NCI-H2107 (cell line): ENCODE measurements at places on chromosomes 16 and 17.

DNA sequence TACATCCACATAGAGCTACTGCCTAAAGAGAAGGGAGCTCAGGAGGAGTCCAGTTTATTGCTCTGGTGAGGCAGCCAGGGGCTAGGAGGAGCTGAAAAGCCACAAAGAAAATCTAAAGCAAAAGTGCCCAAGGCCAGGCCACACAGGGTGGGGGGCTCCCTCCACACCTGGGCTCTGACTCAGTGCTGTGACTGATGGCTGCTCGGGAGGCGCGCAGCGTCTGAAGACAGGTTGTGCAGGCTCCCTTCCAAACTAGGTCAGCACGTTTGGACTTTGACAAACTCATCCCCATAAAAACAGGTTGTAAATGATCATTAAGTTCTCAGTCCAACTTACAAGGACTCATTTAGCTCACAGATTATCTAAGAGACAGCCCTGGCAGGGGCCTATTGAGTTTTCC, 22.2 kb upstream of the LCMT1 start:
- DNase-seq = no peak

DNA sequence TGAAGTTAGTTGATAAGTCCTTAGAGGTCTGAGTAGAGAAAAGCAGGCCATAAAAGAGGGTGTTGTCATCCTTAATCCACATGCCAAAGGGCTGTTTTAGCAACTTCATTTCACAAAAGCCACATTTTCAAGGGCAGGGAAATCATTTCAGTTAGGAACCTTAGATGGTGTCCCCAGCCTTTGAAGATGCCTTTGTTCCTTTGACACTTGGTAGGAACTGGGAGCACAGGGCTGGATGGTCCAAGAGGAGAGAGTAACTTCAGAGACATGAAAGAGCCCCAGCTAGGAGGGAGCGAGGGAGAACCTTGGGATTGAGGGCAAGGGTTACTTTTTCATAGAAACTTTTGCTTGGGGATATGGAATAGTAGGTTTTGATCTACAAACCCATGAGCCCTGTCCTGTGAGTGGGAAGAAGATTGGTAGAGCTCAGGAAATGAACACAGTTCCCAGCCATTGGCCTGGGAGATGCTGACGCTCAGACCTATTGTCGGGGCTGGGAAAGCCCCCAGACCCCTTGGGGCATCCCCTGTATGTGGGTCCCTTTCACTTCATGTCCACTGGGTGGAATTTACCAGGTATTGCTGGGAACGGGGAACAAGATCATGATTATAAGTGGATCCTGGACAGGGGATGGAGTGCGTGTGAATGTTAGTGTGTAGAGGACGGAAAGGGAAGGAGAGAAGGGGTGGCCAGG, 18.9 kb downstream of the MSI2 start:
- DNase-seq = no peak

- DNase-seq = no peak
Observed at GRCh38 chr17:8059131-8059530, 20.3 kb downstream of the ALOX15B start.

GRCh38 chr16:4537376-4538343, 913 bp downstream of the CDIP1 start:
- DNase-seq = no peak

DNA sequence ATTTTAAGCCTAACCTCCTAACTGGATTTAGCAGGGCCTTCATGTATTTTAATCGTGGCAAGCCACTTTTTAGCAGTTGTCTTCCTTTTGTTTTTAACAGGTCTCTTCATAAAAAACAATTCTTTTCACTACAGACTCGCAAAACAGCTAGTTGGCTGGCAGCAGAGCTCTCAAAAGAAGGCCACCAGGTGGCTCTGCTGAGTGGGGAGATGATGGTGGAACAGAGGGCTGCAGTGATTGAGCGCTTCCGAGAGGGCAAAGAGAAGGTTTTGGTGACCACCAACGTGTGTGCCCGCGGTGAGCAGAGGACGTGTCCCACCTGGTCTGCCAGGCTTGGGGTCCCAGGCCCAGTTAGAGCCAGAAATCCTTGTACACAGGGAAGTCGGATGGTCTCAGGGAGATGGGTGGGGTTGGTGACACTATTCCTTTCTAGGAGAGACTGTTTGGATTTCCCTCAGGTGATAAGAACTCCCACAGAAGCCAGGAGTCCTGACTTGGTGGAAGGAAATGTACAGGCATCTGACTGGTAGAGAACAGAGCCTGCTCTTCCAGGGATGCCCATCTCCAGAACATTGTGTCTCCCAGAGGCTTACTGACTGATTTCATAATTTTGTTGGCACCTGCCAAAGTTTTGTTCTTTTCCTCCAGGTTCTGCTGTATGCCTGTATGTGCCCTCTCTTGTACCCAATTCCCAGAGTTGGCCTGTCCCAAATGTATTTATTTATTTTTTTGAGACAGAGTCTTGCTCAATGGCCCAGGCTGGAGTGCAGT, 14.9 kb upstream of the DDX19A start:
- DNase-seq = no peak

GRCh38 chr17:81984773-81985410, 7.5 kb downstream of the ASPSCR1 start:
- no peak for DNase-seq

- no peak for DNase-seq
Observed at GRCh38 chr16:21186326-21186691, 25.1 kb downstream of the ZP2 start.

- no peak for DNase-seq
Observed at GRCh38 chr16:51497541-51498211, 346.6 kb upstream of the SALL1 start.

GRCh38 chr16:89364606-89365005, 125.8 kb downstream of the ANKRD11 start:
- no peak for DNase-seq

DNA sequence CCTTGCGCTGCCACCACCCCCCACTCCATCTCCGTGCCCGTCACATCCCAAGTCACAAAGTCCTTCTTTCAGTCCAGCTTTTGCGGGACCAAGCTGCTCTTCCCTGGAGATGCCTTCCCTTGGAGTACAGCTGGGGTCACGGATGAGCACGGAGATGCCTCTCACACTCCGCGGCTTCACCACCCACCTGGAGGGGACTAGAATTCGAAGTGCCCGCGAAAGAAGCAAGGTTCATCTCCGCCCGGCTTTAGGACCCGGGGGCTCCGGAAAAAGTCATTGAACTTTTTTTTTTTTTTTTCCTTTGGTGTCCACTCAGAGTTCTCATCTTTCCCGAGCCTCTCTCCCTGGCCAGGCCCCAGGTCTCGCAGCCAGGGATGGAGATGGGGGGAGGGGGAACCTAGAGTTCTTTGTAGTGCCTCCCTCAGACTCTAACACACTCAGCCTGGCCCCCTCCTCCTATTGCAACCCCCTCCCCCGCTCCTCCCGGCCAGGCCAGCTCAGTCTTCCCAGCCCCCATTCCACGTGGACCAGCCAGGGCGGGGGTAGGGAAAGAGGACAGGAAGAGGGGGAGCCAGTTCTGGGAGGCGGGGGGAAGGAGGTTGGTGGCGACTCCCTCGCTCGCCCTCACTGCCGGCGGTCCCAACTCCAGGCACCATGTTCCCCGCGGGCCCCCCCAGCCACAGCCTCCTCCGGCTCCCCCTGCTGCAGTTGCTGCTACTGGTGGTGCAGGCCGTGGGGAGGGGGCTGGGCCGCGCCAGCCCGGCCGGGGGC, at the start of gene FKBP10:
Gene FKBP10 (plus strand): TSS at position 624 of the 771 bp plus-strand sequence. CDS start 31 bp downstream, at position 655.
- DNase-seq = peak; percentile 30

GRCh38 chr17:59753522-59754467, 46.3 kb downstream of the VMP1 start:
- peak; percentile 51 for DNase-seq

GRCh38 chr16:57479976-57480753, 6.1 kb downstream of the DOK4 start:
- no peak for DNase-seq

GRCh38 chr16:49754495-49755312, 101.2 kb downstream of the ZNF423 start:
- no peak for DNase-seq

DNA sequence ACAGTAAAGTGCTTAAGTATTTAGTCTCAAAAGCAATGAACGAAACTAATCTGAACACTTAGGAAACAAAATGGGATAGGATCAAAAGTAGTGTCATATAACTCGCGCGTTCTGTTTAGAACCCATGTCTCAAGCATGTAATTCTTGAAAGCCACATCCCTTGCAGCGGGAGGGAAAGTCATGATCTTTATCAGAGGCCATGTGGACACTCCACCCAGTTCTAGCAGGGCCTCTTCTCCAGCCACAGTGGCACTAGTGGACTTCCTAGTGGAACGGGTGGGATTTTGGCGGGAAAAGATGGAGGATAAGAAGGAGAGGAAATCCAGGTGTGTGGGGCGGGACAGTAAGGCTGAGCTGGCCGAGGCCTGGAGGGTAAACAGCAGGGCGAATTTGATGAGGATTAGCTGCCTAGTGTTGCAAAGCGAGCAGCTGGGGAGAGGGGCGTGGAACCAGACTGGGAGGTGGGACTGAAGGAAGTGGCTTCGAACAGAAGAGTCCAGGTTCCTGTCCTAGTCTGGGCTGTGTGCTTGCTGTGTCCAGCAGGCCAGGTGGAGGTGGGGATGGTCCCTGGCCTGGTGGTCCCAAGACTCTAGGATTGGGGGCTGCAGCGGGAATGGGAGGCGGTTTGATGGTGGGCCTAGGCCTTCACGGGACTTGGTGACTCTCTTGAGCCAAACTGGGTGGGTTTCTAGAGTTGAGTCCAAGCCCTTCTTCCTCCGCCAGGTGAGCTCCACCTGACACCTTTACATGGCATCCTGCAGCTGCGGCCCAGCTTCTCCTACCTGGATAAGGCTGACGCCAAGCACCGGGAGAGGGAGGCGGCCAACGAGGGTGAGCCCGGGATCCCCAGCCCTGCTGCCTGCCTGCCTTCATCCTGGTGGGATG, 15.9 kb downstream of the POLR3E start:
- DNase-seq = no peak

DNA sequence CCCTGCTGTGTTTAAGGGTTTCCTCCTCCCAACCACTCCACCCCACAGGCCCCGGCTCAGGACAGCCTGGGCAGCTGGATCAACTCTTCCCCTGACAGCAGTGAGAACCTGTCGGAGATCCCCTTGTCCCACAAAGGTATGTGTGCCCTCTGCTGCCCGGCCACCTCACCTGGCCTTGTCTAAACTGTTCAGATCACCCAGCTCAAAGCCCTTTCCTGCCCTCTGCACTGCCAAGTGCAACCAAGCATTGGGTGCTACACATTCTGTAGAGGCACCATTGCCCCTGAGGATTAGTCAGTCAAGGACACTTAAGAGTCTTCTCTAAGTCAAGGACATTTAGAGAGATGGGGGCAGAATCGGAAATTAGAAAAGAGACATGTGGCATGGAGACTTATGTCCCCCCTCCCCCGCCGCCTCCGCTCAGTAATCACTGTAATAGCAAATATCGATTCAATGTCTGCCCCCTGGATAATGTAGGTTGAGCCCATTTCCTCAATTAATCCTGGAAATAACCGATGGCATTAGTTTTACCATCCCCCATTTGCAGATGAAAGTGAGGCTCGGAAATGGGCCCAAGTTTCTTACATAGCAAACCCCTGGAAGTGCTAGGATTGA, 8.1 kb downstream of the BTBD17 start:
- DNase-seq = no peak

- peak; percentile 61 for DNase-seq
Observed at GRCh38 chr16:8660841-8661301, 13.5 kb upstream of the ABAT start.

- no peak for DNase-seq
Observed at GRCh38 chr16:49580751-49581303, 207.2 kb downstream of the C16orf78 start.

DNA sequence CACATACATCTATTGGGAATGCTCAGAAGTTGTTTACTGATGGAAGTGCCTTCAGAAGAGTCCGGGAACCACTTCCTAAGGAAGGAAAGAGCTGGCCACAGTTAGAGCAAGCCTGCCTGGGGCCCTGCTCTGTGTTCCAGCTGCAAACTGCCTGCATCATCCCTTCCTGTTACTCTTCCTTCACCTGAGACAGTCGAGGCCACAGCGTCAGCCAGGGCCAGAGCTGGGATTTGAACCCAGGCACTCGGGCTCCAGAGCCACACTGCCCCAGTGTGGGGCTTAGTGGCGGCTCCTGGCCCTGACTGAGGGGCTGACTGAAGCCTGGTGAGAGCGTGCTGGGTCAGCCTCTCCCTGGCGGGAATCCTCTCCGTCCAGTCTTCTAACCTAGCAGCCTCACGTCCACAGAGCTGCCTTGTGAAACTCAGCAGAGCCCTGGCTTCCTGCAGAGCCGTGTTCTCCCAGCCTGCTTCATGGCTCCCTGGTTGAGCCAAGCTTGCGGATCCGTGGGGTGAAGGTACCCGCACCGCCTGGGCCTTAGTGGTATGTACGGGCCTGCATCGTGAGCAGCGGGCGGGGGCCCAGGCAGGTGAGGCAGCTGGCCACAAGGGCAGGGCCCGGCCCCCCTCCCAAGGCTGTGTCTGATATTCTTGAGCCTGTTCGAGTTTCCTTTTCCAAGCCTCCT, 4.6 kb upstream of the C17orf99 start:
- no peak for DNase-seq

GRCh38 chr17:81537343-81537855, 9.2 kb downstream of the FSCN2 start:
- peak; percentile 76 for DNase-seq

GRCh38 chr16:24381470-24382118, 125.5 kb downstream of the CACNG3 start:
- DNase-seq = no peak

DNA sequence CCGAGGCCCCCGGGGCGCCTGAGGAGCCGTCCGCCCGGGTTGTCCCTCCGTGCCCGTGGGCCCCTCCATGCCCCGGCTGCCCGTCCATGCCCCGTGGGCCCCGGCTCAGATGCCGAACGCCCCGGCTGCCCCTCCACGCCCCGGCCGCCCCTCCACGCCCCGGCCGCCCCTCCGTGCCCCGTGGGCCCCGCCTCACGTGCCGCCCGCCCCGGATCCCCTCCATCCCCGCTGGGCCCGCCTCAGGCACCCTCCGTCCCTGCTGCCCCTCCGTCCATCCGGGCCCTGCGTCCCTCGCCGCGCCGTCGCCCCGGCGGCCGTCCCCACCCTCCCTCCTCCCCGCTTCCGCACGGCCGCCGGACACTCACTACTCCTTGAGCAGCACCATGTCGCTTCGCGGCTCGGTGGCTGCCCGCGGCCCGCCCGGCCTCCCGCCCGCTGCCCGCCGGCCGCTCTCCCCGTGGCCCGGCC, 382 bp downstream of the PITPNA start:
- no peak for DNase-seq

- DNase-seq = no peak
Observed at GRCh38 chr17:82269138-82269881, 4.2 kb downstream of the CSNK1D start.

- DNase-seq = no peak
Observed at GRCh38 chr16:10080051-10080772, 102.0 kb downstream of the GRIN2A start.
